ENCODE measurements at places on chromosomes 1 and 21.

- H3K4me3 ChIP-seq, result no peak overlapping the region
- no peaks in the 10 kb centered on the region for H3K4me1 ChIP-seq
- H3K27ac ChIP-seq, result no peak overlapping the region
- H3K36me3 ChIP-seq, result no peaks in the 10 kb centered on the region
Observed at GRCh38 chr1:217136895-217137205, 413.6 kb upstream of the ESRRG start.

DNA sequence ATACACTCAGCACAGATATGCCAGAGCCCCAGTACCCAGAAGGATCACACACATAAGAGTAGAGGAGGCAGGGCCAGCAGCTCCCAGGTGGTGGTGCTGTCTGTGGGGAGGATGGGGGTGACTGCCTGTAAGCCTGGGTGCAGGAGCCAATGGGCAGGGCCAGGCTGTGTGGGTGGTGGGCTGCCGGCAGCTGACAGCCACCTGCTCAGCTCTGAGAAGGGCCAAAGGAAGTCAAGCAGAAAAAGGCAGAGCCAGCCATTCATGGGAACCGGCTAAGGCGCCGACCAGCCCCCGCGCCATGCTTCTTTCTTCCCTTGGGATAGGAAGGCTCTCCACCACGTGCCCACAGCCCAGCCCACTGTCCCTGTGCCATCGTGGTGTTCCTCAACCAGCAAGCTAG lies 14.1 kb downstream of the PIK3C2B start:
- peaks cover 2% of the 10 kb centered on the region for H3K4me1 ChIP-seq
- H3K4me3 ChIP-seq, result no peak overlapping the region
- peaks cover 3% of the 10 kb centered on the region for H3K36me3 ChIP-seq

DNA sequence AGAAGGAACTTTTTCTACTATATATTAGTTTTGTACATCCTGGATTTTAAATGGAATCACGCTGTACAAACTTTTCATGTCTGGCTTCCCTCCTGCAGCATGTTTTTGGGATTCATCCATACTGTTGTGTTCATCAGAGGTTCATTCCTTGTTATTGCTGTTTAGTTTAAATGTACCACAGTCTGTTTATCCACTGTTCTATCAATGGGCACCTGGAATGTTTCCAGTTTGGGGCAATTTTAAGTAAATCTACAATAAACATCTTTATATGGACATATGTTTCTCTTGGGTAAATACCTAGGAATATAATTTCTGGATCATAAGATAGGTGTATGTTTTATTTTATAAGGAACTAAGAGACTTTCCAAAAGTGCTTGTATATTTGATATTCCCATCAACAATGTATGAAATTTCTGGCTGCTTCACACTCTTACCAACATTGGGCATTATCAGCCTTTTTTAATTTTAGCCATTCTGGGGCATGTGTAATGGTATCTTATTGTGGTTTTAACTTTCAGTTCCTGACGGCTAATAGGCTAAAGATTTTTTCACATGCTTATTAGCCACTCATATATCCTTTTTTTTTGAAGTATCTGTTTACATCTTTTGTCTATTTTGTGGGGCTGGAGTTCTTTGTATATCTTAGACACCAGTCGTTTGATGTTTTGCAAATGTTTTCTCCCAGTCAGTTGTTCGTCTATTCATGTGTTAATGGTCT lies 48.8 kb downstream of the RPS6KC1 start:
- DNase-seq, result no peak
- H3K36me3 ChIP-seq, result no peaks in the 10 kb centered on the region
- H3K4me3 ChIP-seq, result no peak overlapping the region
- H3K27me3 ChIP-seq, result no peaks in the 10 kb centered on the region
- no peaks in the 10 kb centered on the region for H3K4me1 ChIP-seq
- no peak overlapping the region for H3K27ac ChIP-seq

DNA sequence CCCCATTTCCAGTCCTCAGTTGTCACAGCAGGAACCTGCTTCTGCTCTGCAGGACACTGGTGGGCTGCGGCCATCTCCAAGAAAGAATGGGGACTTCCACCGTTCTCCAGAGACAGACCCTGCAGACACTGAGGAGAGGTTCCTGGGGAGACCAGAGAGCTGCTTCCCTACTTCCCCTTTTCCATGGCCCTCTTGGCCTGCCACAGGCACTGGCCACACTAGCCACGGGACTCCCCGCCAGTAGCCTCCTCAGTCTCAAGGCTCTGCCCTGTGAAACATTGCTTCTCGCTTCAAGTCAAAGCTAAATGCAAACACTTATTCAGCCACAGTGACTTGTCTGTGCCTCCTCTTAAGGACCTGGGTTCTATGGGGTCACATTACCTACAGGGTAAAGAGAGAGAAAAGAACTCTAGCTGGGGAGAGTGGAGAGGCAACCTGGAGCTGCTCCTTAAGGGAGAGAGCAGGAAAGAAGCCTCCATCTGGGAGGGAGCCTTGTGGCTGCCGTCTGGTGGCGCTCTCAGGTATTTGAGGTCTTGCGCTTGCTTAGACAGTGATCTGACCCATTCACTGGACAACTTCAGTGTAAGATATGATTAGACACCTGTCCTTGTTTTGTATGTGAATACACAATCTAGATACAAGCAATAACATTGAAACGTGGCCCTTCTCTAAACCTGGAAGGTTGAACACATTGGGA lies 5.4 kb upstream of the SLAMF8 start:
- H3K27ac ChIP-seq, result no peak overlapping the region
- no peak overlapping the region for H3K4me3 ChIP-seq
- no peaks in the 10 kb centered on the region for H3K36me3 ChIP-seq

- peaks cover 27% of the 10 kb centered on the region for H3K4me1 ChIP-seq
- no peak for DNase-seq
- H3K36me3 ChIP-seq, result no peaks in the 10 kb centered on the region
- no peak overlapping the region for H3K27ac ChIP-seq
- H3K4me3 ChIP-seq, result no peak overlapping the region
Observed at GRCh38 chr1:939511-940106, 15.9 kb downstream of the SAMD11 start.

- no peak for DNase-seq
- no peaks in the 10 kb centered on the region for H3K36me3 ChIP-seq
- H3K4me3 ChIP-seq, result no peak overlapping the region
- H3K4me1 ChIP-seq, result no peaks in the 10 kb centered on the region
Observed at GRCh38 chr1:85363521-85363920, 87.1 kb upstream of the BCL10 start.

GRCh38 chr1:42963378-42964043 lies 4.8 kb upstream of the SLC2A1 start:
- H3K27ac ChIP-seq, result no peak overlapping the region
- no peaks in the 10 kb centered on the region for H3K36me3 ChIP-seq
- H3K4me3 ChIP-seq, result no peak overlapping the region

GRCh38 chr1:159598196-159598595 lies 10.6 kb downstream of the APCS start:
- no peak overlapping the region for H3K27ac ChIP-seq
- DNase-seq, result no peak
- no peaks in the 10 kb centered on the region for H3K4me1 ChIP-seq
- H3K36me3 ChIP-seq, result no peaks in the 10 kb centered on the region

DNA sequence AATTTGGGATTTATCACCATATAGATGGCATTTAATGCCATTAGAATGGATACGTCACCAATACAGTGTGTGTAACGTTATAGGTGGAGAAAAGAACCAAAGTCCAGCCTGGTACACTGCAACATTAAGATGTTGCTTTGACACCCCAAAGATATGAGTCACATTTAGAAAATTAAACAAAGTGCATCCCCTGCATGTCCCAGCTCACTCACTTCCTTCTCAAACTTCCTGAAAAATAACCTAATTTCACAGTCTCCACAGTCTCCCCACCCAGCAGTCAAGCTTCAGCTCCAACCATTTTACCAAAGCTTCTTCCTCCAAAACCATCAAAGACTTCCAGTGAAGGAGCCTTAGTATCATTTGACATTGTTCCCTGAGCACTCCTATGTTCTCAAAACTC lies 111.9 kb downstream of the OMA1 start:
- H3K27ac ChIP-seq, result no peak overlapping the region
- H3K4me3 ChIP-seq, result no peak overlapping the region
- no peaks in the 10 kb centered on the region for H3K27me3 ChIP-seq

- no peak overlapping the region for H3K4me3 ChIP-seq
- peaks cover 11% of the 10 kb centered on the region for H3K27me3 ChIP-seq
- H3K27ac ChIP-seq, result no peak overlapping the region
- H3K36me3 ChIP-seq, result no peaks in the 10 kb centered on the region
Observed at GRCh38 chr1:44511769-44512168, 106.7 kb downstream of the RNF220 start.
